ENCODE measurements at places on chromosomes 16 and 17.

GRCh38 chr16:30532285-30533145 is 2.1 kb downstream of the ZNF747 start:
- DNase-seq = no peak

DNA sequence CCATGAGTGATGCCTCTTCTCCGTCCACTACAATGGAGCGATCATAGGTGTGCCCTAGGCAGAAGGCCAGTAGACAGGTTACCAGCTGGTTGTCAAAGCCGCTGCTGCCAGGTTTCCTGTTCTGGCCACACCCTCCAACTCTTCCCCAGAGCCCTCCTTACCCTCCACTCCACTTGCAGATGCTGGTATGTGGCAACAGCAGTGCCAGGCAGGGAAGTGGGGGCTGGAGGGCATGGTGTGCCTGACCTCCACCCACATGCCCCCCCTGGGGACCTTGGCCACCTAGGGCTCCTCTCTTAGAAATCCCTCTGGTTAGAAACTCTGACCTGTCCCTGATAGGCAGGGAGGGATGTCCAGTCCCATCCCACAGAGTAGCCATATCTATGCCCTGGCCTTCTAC is 1.5 kb downstream of the RRAD start:
- no peak for DNase-seq

GRCh38 chr17:61048376-61049106 is 351.1 kb upstream of the TBX2 start:
- DNase-seq = no peak

DNA sequence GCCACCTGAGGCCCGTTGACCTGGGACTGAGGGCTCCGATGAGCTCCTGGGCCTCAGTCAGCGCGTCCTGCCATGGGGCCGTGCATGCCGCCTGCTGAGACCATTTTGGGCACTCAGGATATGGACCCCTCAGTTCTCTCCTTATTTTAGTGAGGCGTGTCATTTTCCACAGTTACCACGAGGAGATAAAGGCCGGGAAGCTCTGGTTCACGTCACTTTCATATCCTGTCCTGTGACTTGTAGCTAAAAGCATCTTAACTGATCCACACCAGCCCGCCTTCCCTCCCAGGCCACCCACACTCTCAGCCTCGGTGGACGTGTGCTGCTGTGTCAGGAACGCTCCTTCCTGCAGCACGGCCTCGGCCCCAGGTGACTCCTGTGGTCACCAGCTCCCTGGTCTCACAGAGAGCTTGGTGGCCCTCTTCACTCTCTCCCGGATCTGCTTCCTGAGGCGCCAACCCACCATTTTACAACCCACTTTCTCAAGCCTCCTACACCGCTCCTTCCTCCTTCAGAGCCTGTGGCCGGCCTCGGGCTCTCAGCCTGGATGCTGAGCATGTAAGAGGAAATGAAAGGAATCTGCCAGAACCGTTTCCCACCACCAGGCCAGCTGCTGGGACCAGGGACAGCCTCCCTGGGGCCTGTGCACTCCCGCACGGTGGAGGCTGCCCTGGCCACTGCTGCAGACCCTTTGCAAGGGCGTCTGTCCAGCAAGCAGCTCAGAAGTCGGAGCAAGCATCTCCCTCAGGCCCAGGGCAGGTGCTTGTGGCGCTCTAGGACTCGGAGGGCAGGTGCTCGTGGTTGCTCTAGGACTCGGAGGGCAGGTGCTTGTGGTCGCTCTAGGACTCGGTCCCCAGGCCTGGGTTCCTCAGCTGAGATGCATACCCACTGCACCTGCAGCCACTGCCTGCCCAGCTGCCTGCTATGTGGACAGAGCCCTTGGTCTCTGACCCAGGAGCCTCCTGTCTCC is 23.9 kb upstream of the FASN start:
- no peak for DNase-seq

- no peak for DNase-seq
These were observed 25.9 kb upstream of the ABCA9 start for GRCh38 chr17:69086641-69087040.

DNA sequence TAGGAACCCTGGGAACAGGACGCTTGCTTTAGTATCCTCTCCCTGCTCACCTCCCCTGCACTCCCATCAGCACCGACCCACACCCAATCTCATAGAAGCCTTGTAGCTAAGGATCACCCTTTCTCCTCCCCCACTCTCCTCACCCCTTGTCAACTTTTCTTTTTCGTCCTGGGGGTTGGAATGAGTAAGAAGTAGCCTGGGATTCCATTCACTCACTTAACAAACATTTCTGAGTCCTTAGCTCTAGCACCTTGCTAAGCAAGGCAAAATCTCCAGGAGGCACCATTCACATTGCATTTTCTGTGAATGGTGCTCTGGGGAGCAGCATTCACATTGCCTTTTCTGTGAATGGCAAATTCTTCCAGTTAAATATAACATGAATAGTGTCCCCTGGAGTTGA is 1.1 kb upstream of the PGAP3 start:
- no peak for DNase-seq

DNA sequence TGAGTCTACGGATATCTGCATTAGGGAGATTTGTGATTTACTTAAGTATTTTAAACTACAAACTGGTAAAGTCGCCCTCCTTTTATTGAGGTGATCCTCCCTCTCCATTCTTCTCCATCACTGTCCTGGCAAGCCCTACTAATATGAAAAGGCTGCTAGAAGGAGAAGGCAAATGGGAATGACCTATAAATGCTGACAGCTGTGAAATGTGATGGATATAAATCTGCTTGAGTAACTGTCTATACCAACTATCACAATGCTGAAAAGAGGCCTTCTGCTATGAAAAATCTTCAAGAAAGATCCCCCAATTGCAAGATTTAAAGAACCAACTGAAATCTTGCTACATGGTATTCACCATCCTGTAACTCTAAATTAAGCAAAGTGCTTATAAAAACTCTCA is 15.5 kb downstream of the DNAJC7 start:
- no peak for DNase-seq

- no peak for DNase-seq
These were observed 143.7 kb upstream of the MPHOSPH6 start for GRCh38 chr16:82313754-82314153.

DNA sequence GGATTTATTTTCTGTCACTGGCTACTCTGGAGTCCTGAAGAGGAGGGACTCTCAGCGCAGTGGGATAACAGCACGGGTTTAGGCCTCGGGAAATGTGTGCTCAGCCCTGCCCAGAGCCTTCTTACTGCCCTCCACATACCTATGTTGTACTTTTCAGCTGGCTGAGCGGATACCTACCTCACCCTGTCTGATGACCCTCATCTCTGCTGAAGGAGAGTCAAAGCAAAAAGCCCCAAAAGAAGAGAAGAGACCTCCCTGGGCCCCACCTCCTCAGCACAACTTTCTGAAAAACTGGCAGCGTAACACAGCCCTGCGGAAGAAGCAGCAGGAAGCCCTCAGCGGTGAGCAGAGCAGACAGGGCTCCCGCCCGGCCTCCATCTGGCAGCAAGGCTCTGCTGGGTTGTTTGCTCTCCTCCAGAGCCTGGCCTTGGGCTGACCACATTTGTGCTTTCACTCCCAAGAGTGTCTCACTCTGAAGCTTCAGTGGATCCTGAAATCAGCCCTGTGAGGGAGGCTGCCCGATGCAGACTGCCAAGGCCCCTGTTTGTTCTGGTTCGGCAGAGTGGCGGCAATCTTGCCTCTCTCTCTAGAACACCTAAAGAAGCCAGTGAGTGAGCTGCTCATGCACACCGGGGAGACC is 10.3 kb downstream of the MYCBPAP start:
- no peak for DNase-seq

DNA sequence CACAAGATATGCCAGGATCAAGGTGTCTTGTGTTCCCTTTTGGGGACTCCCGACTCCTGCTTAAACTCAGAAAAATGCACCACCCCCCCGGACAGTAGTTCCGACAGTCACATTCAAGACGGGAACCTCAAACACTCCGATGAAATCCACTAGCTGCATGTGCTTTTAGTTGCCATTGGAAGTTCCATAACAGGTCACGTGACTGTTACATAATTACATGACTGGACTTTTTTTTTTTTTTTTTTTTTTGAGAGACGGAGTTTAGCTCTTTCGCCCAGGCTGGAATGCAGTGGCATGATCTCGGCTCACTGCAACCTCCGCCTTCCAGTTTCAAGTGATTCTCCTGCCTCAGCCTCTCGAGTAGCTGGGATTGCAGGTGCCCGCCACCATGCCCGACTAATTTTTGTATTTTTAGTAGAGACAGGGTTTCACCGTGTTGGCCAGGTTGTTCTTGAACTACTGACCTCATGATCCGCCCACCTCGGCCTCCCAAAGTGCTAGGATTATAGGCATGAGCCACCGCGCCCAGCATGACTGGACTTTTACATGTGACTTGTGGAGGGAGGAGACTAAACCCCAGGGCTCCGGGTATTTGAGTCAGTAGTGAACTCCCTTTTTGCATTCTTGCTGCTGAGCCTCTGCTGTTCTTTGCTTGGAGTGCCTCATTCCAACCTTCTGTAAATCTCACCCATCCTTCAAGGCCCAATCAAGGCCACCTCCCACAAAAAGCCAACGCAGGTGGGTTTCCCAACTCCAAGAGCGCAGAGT is 1.6 kb downstream of the SIRT7 start:
- DNase-seq = no peak

- DNase-seq = peak; percentile 95
These were observed at the start of gene HASPIN for GRCh38 chr17:3723556-3724377. Gene HASPIN, plus strand, starts transcription at chr17:3723903. Its CDS starts 33 bp downstream, at chr17:3723936.

DNA sequence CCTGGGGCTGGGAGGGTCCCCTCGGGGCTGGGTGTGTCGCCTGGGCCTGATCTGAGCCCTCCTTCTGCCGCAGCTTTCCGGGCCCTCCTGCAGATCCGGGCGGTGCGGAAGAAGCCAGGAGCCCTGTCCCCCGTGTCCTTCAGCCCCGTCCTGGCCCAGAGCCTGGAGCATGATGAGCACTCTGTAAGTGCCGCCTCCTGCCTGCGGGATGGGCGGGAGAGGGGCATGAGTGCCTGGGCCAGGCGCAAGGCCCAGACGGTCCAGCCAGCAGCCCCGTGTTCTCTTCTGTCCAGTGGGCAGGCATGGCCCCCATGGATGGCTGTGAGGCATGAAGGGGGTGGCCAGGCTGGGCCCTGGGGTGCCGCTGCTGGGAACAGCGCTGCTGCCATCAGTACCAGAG is 16.0 kb upstream of the NUDT16L1 start:
- peak; percentile 91 for DNase-seq

- no peak for DNase-seq
These were observed 27.1 kb downstream of the OGFOD1 start for GRCh38 chr16:56478281-56479049.

- DNase-seq = no peak
These were observed 10.2 kb downstream of the EEF2K start for GRCh38 chr16:22216191-22216831.

- no peak for DNase-seq
These were observed 5.7 kb downstream of the ADGRG1 start for GRCh38 chr16:57634171-57634570.

DNA sequence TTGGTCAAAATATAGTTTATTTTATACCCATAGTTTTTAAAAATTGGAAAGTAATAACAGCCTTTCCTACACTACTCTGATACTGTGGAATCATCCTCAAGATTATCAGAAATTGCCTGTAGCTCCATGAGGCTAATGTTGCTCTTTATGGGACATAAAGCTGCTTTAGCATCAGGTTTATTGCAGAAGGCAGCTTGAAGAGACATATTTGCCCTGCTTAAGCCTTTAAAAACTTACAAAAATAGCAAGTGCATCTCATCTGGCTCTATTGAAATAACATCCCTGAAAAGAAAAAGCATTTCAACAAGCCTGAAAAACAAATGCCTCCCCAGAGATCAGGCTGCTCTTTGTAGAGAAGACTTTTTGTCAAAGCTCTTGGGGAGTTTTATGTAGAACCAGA is 142.9 kb upstream of the MON1B start:
- DNase-seq = no peak

DNA sequence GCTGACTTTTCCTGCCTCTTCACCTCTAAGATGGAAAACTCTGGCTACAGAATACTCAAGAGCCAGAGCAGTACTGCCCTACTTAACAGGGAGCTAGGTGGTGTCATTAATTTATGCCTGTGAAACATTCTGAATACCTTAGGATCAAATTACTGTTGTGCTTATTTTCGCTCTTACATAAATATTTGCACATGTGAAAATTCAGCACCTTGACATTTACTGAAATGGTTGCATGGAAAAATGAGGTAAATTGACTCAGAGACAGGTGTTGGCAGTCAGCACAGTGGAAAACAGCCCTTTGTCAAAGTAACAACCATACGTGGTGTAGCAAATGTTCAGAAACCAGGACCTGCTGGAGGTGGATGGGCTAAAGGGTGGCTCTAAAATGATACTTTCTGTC is 193.6 kb downstream of the CDH8 start:
- DNase-seq = no peak

- peak; percentile 93 for DNase-seq
These were observed at the start of gene RAB11FIP3 for GRCh38 chr16:425082-425718. Gene RAB11FIP3, plus strand, starts transcription at chr16:425649. Its CDS starts 358 bp downstream, at chr16:426007.

GRCh38 chr17:39867880-39868553 is at the start of gene ZPBP2:
Gene ZPBP2, plus strand, starts transcription at chr17:39868202. Its CDS starts 153 bp downstream, at chr17:39868355.
- no peak for DNase-seq

GRCh38 chr16:58266336-58266735 is 28.5 kb downstream of the PRSS54 start:
- no peak for DNase-seq

DNA sequence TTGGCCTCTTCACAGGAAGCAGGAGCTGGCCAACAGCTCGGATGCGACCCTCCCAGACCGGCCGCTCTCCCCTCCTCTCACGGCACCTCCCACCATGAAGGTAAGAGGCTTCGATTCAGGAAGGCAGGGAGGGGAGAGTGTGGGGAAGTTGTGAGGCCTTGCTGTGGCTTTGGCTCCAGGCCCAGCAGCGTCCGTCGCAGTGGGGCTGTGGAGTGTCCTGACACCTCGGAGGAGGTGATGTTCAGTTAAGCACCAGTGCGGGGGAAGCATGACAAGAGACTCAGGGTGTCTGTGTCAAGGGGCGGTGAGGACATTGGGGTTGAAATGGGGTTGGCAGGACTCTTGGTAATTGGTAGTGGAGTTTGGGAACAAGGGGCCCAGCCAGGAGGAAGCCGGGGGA is 109.0 kb downstream of the RAP1GAP2 start:
- DNase-seq = peak; percentile 88

DNA sequence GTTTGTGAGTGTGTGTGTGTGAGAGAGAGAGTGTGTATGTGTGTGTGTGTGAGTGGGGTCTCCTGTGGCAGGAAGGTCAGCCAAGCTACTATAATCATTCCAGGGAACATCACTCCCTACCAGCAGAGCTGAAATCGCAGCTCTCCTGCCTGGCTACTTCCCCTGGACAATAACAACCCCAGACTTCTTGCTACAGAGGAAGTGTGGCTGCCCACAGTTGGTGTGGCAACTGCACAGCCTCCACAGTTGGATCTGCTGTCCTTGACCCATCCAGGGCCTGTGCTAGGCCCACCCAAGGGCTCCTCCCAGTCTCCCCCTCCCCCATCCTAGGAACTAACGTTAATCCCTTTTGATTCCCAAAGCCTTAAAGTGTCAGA is 1.5 kb downstream of the SLC13A5 start:
- DNase-seq = no peak

Data from left ventricle myocardium superior (tissue), 1 donor.